Activated naive CD8-positive, alpha-beta T cell treated with anti-CD3 and anti-CD28 coated beads for 36 hours (primary cell): ENCODE measurements at places on chromosomes 7 and 10.

- no peak for DNase-seq
Measured at GRCh38 chr10:30782537-30783461, 153.2 kb upstream of the LYZL2 start.

DNA sequence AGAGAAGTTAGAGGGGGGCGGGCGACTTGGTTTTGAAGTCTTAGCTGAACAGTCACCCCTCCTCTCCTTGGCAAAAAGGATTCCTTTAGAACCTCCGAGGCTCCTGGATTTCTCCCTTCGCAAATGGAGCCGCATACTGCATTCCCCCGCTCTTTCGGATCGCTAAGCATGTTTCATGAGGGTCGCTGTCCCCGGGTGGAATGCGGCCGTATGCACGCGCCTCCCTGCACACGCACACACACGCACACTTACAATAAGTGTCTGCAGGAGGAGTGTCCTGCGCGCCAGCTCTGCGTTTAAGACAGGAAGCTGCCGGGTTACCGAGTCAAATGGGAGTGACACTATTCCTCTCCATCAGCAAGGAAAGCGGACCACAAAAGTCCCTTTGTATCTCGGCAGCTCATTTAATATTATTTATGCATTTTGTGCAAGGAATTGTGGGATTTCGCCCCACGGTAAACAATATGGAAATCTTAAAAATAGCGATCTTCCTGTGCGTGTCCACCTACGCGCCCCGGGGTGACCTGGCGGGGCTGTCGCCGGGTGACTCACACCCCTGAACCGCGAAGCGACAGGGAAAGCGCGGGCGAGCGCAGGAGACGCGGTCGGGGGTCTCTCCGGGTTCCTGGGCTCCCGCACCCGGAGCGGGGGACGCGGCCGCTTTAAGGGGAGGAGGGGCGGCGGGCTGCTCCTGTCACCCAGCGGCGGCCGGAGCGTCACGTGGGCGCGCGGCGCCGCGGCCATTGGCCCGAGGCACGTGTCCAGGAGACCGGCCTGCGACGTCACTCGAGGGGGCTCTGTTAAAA, 988 bp upstream of the EN2 start:
- no peak for DNase-seq

DNA sequence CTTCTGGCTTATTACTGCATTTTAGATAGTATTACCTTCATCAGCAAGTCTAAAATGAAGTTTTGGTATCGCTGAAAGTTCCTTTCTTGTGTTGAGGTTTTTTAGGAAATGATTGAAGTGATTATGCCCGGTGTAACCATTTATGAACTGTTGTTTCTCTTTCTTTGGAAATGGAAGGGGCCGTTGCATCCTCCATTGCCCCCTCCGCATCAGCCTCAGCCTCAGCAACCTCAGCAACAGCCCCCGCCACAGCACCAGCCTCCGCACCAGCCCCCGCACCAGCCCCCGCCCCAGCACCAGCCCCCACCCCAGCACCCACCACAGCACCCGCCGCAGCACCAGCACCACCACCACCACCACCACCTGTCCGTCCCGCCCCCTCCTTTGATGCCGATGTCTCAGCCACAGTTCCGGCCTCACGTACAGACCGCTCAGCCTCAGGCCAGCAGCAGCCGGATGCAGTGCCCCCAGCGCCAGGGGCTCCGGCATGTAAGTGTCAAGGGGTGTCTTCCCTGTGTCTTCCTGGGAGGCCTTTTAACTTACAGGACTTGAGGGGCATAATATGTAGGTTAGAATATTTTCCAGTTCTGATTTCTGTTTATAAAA, 72.6 kb downstream of the SHH start:
- peak; percentile 45 for DNase-seq

- DNase-seq, result no peak
Measured at GRCh38 chr7:88116235-88116795, 103.5 kb downstream of the SRI start.

DNA sequence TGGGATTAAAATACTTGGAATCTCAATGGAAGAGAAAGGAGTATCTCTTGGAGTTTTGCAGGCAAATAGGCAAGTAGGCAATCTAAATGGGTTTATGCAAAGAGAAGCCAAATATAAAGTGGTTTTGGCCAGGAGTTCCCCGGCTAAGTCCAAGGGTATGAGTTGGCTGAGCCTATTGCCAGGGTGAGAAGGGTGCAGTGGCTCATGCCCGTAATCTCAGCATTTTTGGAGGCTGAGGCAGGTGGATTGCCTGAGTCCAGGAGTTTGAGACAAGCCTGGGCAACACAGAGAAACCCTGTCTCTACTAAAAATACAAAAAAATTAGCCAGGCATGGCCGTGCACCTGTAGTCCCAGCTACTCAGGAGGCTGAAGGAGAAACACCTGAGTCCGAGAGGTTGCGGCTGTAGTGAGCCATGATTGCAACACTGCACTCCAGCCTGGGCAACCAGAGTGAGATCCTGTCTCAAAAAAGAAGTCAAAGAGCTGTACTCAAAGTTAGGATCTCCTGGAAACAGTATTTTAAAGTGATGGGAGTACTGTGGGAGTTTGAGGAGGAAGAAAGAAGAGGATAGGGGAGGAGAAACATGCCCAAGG, 130.4 kb upstream of the RAB18 start:
- no peak for DNase-seq

DNA sequence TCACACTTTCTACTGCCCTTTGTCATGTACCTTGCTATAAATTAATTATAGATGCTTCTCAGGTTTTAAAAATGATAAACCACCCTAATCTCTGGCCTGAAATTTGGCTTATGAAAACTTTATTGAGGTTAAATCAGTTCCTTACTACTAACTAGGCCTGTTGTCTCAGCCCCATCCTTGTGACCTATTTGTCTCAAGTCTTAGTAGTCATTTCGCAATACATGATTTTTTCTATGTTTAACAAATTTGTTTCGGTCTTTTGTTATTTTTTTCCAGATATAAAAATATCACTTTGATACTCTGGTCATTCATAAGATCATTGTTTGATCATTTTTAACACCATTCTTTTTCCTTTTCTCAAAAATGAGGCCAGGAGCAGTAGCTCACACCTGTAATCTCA, 411.6 kb downstream of the GFRA1 start:
- DNase-seq, result no peak

GRCh38 chr7:27185013-27185853, at the start of gene HOXA11:
Gene HOXA11 (minus strand): TSS chr7:27185232. CDS start chr7:27185144, 88 bp downstream.
- DNase-seq, result no peak
